Hematopoietic multipotent progenitor cell treated with erythropoietin and hydrocortisone succinate and interleukin-3 and kit ligand, for 6 days (in vitro differentiated cells): ENCODE measurements at places on chromosomes 11 and 22.
A peak's percentile ranks its signal among the peaks of the same experiment; 100 is the strongest.

DNA sequence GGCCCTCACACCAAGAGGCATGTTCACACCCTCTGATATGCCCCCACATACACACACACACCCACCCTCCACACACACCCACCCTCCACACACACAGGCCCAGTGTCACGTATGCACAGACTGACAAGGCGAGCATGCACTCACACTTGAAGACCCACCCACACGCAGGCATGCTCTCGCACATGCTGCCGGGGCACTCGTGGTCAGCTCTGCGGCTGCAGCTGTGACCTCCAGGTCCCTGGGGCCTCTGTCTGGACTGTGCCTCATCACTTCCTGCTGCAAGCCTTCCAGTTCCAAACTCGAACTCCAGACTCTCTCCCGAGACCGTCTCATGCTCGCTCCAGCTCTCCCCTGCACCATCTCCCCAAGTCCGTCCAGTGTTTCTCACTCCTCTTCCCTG is 9.5 kb downstream of the DCHS1 start:
- DNase-seq, result no peak

GRCh38 chr11:18775492-18776292 is 15.9 kb downstream of the PTPN5 start:
- peak; percentile 90 for DNase-seq

- no peak for DNase-seq
These were observed 7.6 kb upstream of the FJX1 start for GRCh38 chr11:35610631-35611030.

GRCh38 chr11:11979488-11980117 is 28.8 kb downstream of the DKK3 start:
- DNase-seq, result no peak

DNA sequence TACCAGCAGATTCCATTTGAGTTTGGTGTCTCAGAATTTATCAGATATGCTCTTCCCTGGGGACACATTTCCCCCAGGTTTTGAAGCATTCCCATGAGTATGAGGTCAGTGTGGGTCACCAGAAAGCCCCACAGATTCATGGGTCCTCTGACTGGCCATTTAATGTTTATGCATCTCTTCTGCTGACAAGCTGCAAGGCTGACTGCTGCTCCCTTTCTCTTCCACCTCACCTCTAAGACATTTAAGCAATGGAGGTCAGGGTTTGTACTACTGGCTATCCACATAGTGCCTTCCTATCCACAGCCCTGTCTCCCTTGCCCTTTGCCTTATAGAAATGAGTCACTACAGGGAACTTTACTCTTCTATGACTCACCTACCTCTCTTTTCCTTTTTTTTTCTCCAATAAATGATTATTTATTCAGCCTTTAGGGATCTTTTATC is 106.0 kb upstream of the TIMP3 start:
- no peak for DNase-seq

DNA sequence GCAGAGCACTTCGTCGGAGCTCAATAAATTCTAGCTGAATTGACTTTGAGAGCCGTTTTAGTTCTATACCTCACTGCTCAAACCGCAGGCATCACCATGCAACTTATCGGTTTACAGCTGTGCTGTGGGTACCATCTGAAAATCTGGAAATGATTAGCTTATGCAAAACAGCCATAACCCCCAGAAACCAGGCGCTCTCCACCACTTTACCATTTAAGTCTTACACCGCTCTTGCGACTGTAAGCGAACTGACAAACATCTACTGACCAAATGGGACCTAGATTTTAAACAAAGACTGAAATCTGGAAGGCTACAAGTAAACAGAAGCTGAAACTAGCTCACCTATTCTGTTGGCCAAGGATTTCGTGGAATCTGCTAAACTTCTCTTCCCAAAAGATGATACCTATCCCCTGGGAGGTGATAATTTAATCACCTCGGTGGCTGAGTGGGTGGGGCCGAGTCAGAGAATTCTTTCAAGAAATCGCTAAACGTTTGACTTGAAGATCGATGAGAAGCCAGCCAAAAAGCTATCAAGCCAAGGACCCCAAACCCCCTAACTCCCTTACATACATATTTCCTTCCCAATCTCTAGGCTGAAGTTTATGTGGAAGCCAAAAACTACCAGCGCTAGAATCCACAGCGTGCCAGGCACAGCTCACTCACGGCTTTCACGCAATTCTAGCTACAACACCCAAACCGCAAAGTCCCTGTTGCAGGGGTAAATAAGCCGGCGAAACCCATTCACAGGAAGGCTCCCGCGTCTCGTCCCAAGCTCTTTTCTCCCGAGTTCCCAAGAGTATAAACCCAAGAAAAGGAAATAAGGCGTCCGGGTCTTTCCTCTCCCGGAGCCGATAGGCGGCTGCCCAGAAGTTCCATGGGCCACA is 644 bp downstream of the SPTY2D1 start:
- DNase-seq, result peak; percentile 71

DNA sequence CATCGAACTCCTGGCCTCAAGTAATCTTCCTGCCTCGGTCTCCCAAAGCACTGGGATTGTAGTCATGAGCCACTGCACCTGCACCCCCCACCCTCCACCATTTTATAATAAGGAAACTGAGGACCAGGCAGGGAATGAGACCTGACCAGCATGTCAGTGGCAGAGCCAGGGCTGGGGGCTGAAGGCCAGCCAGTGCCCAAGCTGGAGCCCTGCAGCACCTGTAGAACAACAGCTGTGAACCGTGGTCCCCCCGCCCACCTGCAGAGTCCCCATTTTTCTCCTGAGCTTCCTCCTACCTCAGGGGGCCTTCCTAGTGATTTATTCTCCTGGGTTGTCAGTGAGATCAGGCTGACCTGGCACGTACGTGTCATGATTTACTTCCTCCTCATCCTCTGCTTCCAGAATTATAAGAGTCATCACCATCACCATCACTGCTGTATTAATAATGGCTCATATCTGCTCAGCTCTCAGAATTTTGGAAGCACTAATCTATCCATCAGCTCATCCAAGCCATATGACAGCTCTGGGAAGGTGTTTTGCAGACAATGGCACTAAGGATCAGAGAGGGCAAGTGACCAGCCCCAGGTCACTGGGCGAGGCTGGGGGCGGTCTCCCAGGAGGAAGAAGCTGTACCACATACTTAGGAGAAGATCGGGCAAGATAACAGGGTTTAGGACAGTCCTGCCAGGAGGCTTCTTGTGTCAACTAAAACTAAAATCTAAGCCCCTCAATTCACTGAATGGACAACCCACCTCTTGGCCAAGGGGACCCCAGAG is 5.5 kb upstream of the SLCO2B1 start:
- no peak for DNase-seq

DNA sequence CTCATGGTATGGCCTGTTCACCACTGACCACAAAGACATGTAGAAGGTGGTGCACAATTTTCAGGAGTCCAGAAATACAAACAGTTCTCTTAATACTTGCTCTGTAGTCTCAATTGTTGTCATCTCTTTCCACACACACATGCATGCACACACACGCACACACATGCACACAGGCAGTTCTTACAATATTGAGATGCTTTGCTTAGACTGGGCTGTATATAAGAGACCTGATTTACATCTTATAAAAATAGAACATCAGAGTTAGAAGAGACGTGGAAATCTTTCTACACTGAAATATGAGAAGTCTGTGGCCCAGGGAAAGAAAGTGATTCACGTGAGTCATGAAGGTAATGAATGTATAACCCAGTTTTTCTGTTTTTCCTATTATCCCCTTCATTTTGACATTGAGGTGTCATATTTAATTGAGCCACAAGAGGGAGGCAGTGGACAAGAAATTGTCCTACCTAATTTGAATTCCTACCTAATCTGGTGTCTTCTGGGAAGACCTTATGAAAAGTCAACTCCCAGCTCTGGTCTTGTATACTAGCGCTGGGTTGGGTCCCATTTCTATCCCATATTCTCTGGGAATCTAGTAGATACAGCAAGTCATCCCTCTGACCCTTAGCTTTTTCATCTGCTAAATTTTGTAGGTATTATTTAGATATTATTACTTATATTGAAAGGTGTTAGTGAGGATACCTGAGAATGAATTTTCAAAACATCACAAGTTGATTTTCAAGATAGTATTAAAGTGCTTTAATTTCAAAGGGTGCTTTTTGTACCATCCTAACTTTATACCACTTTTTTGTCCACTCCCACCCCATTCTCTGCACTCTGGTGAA is 14.9 kb upstream of the MS4A4A start:
- DNase-seq, result peak; percentile 59

DNA sequence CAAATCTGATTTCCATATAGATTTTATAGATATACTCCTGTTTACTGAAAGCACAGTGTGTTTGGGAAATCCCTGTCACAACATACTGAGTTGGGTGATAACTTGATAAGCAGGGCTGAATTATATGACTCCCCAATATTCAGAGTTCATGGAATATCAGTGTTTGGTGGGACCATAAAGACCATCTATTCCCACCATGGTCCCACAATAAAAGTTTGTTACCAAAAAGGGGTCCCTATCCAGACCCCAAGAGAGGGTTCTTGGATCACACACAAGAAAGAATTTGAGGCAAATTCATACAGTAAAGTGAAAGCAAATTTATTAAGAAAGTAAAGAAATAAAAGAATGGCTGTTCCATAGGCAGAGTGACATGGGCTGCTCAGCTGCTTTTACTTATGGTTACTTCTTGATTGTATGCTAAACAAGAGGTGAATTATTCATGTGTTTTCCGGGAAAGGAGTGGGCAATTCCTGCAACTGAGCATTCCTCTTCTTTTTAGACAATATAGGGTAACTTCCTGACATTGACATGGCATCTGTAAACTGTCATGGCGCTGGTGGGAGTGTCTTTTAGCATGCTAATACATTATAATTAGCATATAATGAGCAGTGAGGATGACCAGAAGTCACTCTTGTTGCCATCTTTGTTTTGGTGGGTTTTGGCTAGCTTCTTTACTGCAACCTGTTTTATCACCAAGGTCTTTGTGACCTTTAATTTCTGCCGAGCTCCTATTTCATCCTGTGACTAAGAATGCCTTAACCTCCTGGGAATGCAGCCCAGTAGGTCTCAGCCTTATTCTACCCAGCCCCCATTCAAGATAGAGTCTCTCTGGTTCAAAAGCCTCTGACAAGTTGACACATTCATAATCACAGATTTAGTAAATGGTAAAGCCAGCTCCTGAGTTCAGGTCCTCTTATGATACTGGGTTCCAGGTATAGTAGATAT is 240.6 kb upstream of the PDGFD start:
- DNase-seq, result no peak

DNA sequence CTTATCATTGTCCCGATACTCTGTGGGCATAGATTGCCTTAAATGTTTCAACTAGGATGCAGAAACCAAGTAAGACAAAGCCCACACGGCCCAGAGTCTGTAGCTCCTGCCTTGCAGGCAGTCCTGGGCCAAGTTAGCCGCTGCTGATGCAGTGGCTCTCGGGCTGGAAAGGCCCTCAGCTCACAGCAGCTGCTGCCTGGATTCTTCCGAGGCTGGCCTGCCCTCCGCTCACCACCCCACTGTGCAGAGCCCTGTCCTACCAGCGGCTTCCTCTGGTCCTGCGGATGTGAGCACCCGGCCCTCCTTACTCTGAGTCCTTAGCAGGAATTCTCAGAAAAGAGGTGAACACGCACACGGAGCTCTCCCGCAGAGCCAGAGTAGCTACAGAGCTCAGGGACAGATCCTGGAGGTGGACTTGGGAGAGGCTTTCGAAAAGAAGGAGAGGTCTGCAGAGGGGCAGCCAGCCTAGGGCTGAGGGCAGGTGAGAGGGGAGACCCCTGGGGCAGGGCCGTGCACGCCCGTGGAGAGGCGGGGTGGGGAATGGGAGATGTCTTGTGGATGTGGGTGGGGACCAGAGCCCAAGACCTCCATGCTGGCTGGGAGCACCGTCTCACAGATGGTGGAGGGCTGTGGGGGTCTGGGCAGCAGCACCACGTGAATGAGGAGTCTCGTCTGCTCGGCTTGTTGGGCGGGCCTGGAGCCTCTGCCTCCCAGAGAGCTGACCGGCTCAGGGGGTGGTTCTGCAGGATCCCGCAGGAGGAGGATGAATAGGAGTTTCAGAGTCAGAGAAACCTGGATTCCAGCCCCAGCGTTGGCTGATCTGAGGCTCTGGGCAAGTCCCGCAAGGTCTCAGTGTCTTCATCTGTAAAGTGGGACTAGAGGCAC is 117.4 kb upstream of the B3GAT1 start:
- no peak for DNase-seq
